ENCODE measurements at places on chromosomes 16 and 17.

DNA sequence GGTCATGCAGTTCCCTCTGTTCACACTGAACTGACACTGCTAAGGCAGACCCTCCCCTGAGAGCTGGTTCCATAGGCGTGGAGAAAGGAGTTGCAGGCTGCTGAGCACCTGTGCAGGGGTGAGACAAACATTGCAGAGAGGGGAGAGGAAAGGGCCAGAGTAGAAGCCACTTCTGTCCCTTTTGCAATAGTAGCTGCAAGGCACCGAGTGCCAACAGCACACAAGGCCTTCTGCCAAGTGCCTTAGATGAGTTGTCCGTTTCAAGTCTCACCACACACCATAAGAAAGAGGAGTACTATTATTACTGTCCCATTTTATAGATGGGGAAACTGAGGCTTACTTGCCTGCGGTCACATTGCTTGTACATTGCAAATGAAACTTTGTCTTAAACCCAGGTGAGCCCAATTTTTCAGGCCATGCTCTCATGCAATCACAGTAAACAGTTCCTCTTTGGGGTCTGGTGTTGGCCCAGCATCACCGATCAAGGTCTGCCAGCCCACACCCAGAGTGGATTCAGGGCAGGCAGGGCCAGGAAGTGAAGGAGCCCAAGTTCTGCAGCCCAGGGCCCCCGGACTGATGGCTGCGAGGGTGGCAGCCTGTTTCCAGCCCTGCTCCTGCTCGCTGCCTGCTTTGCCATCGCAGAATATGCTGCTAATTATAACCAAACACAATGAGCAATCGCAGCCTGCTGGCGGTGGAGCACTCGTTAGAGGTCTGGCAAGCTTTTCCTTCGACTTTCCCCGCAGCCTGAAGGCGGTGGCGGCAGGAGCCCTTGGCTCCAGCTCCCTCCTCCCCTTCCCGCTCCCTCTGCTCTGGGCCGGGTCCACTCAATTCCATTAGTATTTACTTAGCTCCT, 36.8 kb upstream of the DYNLL2 start:
- DNase-seq = peak; percentile 65

GRCh38 chr16:30406795-30407101, 658 bp upstream of the ZNF771 start:
- no peak for DNase-seq

- DNase-seq = no peak
These were observed 221.1 kb downstream of the FTO start for GRCh38 chr16:53925107-53925410.

- no peak for DNase-seq
These were observed 59.0 kb downstream of the ARHGAP17 start for GRCh38 chr16:24955975-24956731.

DNA sequence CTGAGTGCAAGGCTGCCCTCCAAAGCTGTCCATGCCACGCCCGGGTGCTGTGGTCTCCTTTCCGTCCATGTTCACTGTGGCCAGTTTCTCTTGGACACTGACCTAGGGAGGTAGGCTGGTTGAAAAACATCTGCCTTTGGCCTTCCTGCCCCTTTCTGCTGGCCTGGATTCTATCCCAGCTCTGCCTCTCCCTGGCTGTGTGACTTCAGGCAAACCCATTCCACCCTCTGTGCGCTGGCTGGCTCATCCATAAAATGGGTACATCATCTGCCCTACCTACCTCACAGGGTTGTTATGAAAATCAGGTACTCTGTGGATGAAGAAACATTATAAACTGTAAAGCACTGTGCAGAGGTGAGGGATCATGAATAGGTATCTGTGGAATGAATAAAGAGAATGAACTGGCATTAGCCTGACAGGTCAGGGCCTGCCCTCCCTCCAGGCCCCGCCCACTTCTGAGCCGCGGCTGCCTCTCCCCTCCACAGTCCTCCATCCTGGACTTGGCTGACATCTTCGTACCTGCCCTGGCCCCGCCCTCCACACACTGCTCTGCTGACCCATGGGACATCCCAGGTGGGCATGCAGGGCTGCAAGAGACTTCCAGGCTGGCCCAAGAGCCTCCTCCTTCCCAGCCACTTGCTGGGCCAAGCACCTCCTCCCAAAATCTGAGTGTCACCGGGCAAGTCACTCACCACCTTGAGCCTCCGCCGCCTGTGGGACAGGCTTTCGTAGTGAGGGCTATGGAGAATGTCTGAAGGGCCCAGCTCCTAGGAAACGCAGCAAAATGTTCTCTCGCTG, 7.0 kb upstream of the SPATA20 start:
- no peak for DNase-seq

All from astrocyte of the hippocampus (primary cell).